ENCODE measurements at places on chromosomes 16 and 17. TPM values are rescaled to one million over a fixed set of nuclear protein-coding genes. Genes with fewer than 3 reads are reported as not detected.

GRCh38 chr17:58281511-58282011, 826 bp upstream of the MPO start:
- no peaks in the 10 kb centered on the region for H3K36me3 ChIP-seq
- H3K4me3 ChIP-seq, result no peak overlapping the region
- no peaks in the 10 kb centered on the region for H3K4me1 ChIP-seq
- H3K27ac ChIP-seq, result no peak overlapping the region

DNA sequence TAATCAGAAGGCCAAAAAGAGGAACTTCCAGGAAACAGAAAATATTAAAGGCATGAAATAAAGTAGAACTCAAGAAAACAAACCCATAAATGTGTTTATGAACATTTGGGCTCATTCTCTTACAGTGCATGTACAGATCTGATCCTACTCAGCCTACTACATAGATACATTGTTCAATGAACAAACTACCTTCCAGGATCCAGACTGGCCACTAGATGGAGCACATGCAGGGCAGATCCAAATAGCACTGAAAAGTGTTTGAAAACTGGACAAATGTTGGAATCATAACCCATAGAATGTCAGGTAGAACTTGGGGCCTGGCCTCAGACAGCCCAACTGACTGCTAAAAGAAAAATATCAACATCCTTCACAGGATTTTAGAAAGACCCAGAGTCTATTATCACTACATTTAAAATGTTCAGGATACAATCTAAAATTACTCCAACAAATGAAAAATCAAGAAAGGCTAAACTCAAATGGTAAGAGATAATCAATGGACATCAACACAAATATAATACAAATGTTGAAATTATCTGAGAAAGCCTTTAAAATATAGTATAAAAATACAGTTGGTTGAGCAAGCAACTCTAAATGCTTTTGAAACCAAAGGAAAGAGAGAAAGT, 122.4 kb upstream of the NUDT7 start:
- DNase-seq, result peak; percentile 25
- H3K27ac ChIP-seq, result no peak overlapping the region

DNA sequence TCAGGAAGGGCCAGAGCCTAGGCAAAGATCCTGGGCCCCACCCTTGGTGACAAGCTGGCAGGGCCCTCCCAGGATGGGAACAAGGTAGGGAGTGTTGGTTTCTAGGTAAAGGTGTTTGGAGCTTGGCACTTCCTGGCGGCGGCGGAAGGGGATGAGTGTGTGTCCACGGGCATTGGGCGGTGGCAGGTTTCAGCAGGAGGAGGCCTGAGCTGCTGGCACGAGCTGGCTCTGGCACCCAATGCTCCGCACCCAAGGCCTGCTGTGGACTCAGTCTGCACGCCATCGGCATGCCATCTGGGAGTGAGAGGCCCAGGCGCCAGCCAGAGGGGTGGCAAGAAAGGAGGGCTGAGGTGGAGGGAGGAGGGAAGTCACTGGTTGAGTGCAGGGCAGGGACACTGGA, 46.9 kb upstream of the TAC4 start:
- no peaks in the 10 kb centered on the region for H3K4me1 ChIP-seq
- H3K27me3 ChIP-seq, result peaks cover 51% of the 10 kb centered on the region
- H3K4me3 ChIP-seq, result no peak overlapping the region
- H3K27ac ChIP-seq, result no peak overlapping the region
- no peak for DNase-seq
- no peaks in the 10 kb centered on the region for H3K36me3 ChIP-seq

DNA sequence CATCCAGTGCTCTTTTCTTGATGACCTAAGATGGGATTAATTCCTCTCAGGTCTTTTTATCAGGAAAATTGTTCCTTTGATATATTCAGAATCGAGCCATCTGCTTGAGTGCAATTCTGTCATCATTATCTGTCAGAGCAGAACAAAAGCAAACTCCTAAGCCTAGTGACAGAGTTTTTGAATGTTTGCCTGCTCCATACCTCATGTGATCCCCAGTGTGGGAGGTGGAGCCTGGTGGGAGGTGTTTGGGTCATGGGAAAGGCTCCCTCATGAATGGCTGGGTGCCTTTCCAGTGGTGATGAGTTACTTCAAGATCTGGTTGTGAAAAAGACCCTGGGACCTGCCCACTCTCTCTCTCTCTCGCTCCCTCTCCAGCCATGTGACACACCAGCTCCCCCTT, 628.2 kb downstream of the CDH11 start:
- no peaks in the 10 kb centered on the region for H3K27me3 ChIP-seq
- H3K27ac ChIP-seq, result no peak overlapping the region
- no peak overlapping the region for H3K4me3 ChIP-seq
- H3K4me1 ChIP-seq, result no peaks in the 10 kb centered on the region
- no peaks in the 10 kb centered on the region for H3K36me3 ChIP-seq

DNA sequence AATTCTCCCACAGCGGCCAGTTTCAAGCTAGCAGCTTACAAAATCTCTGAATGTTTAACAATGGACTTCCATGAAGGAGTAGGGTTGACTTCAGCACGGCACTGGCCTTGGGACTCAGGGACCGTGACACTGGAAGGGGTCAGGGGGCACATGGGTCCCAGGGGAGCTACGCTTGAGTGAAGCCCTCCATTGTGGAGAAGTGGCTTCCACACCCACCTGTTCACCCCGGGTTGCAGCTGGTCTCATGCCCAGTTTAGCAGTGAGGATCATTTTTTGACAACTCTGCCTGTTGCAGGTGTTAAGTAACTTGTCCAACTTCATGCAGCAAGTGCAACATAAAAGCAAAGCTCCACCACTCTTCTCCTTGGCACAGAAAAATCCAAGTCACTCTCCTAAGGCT, 510.2 kb downstream of the CDH13 start:
- no peak overlapping the region for H3K4me3 ChIP-seq
- H3K27me3 ChIP-seq, result no peaks in the 10 kb centered on the region
- peaks cover 4% of the 10 kb centered on the region for H3K4me1 ChIP-seq
- no peak overlapping the region for H3K27ac ChIP-seq
- DNase-seq, result no peak
- H3K36me3 ChIP-seq, result no peaks in the 10 kb centered on the region

DNA sequence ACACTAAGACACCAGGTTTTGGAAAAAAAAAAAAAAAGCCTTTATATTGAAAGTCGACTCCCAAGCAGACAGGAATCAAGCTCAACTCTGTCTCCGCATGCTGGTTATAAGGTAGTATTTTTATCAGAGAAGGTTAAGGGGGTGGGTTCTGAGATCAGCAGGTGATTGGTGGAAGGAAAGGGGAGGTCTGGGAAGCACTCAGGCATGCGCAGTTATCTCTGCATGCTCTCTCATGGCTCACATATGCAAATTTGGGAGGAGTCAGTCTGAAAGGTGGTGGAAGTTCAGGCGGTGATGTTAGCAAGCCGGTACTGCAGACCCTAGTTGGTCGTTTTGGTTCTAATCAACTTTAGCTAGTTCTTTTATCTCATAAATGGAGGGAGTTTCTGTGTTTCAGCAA, 357.6 kb upstream of the C16orf82 start:
- peaks cover 3% of the 10 kb centered on the region for H3K27me3 ChIP-seq
- H3K27ac ChIP-seq, result no peak overlapping the region
- H3K4me1 ChIP-seq, result no peaks in the 10 kb centered on the region

GRCh38 chr16:69396187-69397061, 10.6 kb upstream of the TERF2 start:
- H3K4me3 ChIP-seq, result no peak overlapping the region
- H3K27ac ChIP-seq, result peak overlapping the region; percentile 58
- peak; percentile 74 for DNase-seq
- H3K36me3 ChIP-seq, result no peaks in the 10 kb centered on the region

DNA sequence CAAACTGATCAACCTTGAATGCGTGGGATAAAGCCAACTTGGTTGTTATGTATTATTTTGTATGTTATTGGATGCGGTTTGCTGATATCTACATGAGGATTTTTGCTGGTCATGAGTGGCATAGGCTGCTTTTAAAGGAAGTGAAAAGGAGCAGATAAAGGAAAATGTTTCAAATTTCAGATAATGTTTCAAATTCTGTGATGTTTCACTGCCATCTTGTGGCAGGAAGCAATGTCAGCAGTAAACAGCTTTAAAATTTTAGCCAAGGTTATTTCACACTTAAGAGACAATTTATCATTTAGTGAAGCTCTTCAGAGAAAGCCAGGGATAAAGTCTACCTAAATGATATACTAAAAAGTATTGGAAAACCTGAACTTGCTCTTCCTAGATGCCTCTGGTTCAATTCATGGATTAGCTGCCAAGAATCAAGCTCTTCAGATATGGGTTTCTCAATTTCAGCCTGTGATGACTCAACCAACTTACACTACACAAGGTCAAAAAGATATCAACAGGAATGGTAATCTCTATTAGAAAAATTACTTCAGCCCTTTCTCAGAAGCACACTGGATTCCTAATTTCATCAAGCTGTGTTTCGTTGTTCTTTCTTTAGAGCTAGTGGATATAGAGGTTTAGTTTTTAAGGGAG, 136.0 kb upstream of the C17orf78 start:
- no peak overlapping the region for H3K4me3 ChIP-seq
- DNase-seq, result no peak
- H3K4me1 ChIP-seq, result no peaks in the 10 kb centered on the region
- H3K27me3 ChIP-seq, result no peaks in the 10 kb centered on the region
- H3K36me3 ChIP-seq, result peaks cover 44% of the 10 kb centered on the region

DNA sequence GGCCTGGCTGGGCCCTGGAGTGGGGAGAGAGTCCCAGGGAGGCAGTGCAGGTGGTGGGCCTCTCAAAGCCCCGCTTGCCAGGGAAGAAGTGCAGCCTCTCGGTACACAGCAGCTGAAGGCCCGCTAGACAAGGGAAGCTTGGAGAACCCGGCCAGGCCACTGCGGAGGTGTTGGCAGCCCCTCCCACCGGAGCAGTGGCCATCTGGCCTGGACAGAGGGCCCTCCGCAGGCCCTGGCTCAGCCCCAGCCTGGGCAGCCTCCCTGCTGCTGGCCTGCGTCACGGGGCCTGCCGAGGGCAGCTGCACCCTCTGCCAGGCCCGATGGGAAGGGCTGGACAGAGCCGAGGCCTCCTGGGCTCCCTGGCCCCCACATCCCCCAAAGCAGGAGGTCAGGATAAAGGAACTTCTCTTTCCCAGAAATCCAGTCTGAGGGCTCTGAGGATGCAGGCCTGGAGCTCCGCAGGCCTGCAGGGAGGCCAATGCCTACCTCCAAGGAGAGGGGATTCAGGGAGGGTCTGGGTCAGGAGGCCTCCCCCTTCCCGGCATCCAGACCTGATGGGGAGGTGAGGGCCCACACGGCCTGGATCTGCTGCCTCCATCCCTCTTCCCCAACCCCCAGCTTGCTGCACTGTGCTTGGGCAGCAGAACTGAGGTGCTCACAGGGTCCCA, 4.3 kb downstream of the SPPL2C start:
- no peaks in the 10 kb centered on the region for H3K4me1 ChIP-seq
- H3K36me3 ChIP-seq, result no peaks in the 10 kb centered on the region
- DNase-seq, result no peak
- peaks cover 7% of the 10 kb centered on the region for H3K27me3 ChIP-seq
- H3K27ac ChIP-seq, result no peak overlapping the region
- H3K4me3 ChIP-seq, result no peak overlapping the region

- H3K4me1 ChIP-seq, result no peaks in the 10 kb centered on the region
- H3K27ac ChIP-seq, result no peak overlapping the region
- no peaks in the 10 kb centered on the region for H3K36me3 ChIP-seq
- no peaks in the 10 kb centered on the region for H3K27me3 ChIP-seq
- DNase-seq, result no peak
- no peak overlapping the region for H3K4me3 ChIP-seq
Measured at GRCh38 chr16:29883987-29884386, 15.4 kb downstream of the SEZ6L2 start.

DNA sequence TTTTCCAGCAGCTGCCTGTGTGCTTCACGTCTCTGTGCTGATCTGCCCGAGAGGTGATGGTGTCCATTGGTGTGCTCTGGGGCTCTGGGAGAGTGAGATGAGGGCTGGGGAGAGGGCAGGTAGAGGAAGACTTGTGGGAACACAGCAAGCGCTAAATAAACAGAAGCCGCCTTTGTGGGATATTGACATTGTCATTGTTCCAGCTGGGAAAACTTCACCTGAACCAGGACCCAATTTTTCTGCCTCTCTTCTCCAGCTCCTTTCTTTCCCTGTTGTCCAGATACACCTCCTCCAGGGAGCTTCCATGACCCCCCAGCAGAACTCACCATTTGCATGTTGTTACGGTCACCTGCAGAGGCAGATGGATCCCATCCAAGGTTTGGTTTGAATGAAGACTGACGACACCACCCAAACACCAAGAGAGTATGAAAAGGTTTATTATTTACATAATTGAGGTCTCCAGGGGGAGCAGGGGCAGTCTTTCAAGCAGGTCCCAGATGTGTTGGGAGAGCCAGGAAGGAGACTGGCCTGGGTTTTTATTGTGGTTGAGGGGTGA, 3.6 kb upstream of the ITGA3 start:
- no peak overlapping the region for H3K4me3 ChIP-seq
- H3K27me3 ChIP-seq, result peaks cover 2% of the 10 kb centered on the region
- peak overlapping the region; percentile 95 for H3K27ac ChIP-seq
- peaks cover 43% of the 10 kb centered on the region for H3K4me1 ChIP-seq

DNA sequence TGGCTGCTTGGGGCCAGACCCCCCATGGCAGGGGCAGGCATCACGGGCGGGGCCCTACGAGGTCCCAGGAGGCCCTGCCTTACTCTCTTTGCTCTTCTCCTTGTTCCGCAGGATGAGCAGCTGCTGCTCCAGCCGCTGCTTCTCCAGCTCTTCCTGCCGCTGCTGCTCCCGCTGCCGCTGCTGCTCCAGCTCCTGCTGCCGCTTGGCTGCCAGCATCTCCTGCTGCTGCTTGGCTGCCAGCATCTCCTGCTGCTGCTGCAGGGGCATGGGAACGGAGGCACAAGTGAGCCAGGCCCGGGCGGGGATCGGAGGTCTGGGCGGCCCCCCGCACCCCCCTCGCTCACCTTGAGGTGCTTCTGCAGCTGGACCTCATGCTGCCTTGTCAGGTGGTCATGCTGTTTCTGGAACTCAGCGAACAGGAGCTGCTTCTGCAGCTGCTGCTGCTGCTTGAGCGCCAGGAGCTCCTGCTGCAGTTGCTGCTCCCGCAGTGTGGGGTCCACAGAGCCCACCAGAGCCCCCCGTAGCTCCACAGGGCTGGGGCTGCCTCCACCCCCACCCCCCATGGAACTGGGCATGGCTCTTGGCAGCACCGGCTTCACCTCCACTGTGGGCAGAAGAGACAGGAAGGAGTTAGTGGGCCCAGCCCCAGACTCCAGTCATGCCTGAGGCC, 22.8 kb downstream of the G6PC3 start:
- H3K36me3 ChIP-seq, result no peaks in the 10 kb centered on the region
- no peak overlapping the region for H3K27ac ChIP-seq
- H3K4me1 ChIP-seq, result peaks cover 8% of the 10 kb centered on the region
- DNase-seq, result no peak
- H3K27me3 ChIP-seq, result no peaks in the 10 kb centered on the region

GRCh38 chr17:74260525-74260850, 13.5 kb upstream of the DNAI2 start:
- H3K27me3 ChIP-seq, result no peaks in the 10 kb centered on the region
- H3K27ac ChIP-seq, result no peak overlapping the region
- H3K4me3 ChIP-seq, result no peak overlapping the region

GRCh38 chr17:76887802-76888201, 19.6 kb downstream of the MGAT5B start:
- no peaks in the 10 kb centered on the region for H3K27me3 ChIP-seq
- no peaks in the 10 kb centered on the region for H3K36me3 ChIP-seq
- H3K4me3 ChIP-seq, result no peak overlapping the region
- no peak for DNase-seq

The ZNF785 gene
- total RNA-seq, result 15.0 TPM

The NKD1 gene
- 0.67 TPM for total RNA-seq

The KRT32 gene
- total RNA-seq, result not detected

Measured in activated CD4-positive, alpha-beta memory T cell treated with anti-CD3 and anti-CD28 coated beads for 36 hours (primary cell).